Kidney glomerular epithelial cell (primary cell): ENCODE measurements at places on chromosomes 16 and 17.

- no peak for DNase-seq
These were observed 784.1 kb upstream of the RBFOX1 start for GRCh38 chr16:6548507-6548906.

DNA sequence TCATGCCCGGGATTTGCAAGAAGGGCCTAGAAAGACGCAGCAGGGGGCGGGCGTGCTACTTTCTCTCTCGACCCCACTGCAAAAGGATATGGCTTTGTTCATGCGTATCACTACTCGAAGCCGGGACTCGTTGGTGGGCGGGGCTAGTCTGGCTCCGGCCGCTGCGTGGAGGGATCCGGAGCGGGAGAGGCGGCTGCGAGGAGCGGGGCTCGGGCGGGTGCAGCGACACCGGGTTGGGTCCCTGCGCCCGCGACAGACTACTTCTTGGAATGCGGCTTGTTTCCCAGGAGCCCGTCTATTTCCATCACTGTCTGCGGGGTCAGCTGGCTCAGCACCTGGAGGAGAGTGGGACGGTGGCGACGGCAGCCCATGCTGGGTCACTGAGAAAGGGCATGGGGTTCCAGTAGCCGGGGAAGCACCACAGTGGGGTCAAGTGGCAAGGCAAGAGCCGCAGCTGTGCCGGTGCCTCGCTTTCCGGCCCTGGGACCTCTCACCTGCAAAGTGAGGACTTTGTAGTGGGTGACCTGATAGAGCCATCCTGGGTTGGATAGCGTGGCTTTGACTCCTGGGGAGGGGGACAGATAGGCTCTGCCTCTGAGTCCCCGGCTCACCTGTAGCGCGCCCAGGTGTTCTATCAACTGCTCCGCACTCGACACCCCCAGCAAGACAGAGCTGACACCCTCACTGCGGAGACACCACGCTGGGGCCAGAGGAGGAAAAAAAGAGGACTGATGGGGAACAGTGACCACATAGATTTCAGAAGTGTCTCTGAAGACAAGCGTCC, 6.6 kb downstream of the KCNAB3 start:
- DNase-seq: no peak

DNA sequence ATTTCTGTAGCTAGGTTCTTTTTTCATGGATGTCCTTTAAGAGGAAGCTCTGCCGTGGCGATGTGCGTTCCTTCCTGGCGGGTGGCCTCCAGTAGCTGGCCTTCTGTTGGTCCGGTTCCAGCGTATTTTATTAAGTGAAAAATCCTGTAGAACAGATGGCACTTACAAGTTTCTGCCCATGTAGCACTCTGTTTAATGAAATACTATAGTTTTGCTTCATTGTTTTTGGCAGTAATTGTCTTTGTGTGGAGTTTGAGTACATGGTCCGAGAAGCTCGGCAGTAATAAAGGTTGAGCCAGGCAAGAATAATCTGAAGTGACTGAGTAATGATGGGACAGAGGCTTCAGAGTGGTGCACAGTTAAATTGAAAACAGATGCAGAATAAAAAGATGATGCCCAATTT, 20.4 kb downstream of the USP10 start:
- DNase-seq: no peak

DNA sequence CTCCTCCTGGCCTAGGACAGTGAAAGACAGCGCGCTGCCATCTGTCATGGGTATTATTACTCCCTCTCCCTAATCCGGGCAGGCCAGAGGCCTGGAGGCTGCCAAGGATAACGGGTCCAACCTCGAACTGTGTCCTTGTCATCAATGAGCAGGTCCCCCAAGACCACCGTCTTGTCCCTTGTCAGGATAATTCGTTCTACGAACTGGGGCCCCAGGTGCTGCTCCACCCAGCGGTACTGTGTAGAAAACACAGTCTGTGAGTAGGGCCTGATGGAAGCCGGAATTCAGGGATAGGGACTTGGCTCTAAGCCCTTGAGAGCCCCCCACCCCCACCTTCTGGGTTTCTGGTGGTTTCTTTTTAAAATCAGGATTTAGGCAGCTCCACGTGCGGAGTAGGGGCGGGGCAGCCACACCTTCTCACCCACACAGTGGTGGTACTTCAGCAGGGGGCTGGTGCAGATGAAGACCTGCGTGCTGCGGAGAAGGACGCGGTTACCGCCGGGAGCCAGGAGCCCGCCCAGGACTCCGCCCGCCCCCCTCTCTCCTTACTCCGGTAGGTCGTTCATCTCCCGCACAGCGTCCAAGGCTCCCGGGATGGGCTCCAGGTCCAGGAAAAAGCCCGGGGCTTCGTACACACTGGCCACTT, 787 bp downstream of the NT5C start:
- DNase-seq: peak; percentile 73

- no peak for DNase-seq
These were observed 230.3 kb downstream of the ENGASE start for GRCh38 chr17:79304884-79305283.
